ENCODE measurements at places on chromosomes 2 and 18. TPM values are rescaled to one million over a fixed set of nuclear protein-coding genes. Genes with fewer than 3 reads are reported as not detected.

GRCh38 chr2:168114619-168115018 is 132.8 kb downstream of the STK39 start:
- H3K4me1 ChIP-seq, result no peaks in the 10 kb centered on the region
- DNase-seq, result no peak
- no peaks in the 10 kb centered on the region for H3K27me3 ChIP-seq

DNA sequence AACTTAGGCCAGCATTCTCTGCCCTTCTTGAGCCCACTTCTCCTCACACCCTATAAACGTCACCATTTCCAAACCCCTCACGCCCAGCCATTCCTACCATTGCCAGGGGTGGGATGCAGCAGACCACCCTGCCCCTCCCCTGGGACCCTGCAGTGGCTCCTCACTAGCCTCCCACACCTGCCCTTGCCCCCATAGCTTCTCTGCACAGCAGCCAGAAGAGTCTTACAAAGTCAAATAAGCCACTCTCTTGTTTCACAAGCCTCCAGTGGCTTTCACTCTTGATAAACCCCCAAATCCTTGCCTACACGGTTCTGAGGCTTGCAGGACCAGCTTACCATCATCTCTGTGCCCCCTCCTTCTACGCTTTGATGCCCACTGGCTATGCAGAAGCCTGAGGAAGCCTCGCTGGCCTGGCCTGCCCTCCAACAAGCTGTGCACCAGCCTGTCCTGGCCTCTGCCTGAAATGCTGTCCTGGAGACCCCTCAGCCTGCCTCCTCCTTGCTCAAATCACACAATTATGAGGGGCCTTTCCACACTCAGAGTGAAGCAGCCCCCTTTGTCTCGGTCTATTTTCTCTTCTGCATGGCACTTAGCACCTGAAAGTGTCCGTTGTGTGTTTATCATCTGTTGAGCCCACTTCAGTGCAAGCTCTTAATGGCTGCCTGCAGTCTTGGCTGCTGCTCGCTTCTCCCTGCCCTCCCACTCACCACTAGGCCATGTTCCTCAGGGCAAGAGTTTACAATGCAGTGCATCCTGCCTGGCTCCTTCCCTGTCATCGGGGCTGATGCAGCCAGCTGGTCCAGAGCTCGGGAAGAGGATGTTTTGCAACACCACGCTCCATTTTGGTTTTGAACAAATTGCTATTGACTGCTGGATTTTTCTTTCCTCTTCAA is 82.6 kb upstream of the RGPD5 start:
- no peak overlapping the region for H3K27ac ChIP-seq
- H3K27me3 ChIP-seq, result no peaks in the 10 kb centered on the region
- DNase-seq, result no peak
- H3K4me3 ChIP-seq, result no peak overlapping the region
- H3K4me1 ChIP-seq, result no peaks in the 10 kb centered on the region
- no peaks in the 10 kb centered on the region for H3K36me3 ChIP-seq

DNA sequence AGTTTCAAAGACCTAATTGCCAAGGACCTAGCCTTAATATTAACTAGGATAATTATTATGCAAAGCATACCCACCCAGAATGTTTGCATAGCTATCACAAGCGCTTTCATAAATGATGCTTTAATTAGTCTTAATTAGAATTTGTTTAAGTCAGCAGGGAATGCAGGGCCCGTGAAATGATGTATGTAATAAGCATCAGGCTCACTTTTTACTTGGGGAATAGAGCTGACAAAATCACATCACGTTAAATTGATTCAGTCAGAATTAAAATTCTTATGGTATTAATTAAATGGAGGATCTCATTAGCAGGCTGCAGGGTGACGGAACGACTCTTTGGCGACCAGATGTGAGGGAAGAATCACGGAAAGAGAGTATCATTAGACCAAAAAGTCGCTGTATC is 264.5 kb downstream of the GPD2 start:
- no peak overlapping the region for H3K27ac ChIP-seq
- no peak for DNase-seq

DNA sequence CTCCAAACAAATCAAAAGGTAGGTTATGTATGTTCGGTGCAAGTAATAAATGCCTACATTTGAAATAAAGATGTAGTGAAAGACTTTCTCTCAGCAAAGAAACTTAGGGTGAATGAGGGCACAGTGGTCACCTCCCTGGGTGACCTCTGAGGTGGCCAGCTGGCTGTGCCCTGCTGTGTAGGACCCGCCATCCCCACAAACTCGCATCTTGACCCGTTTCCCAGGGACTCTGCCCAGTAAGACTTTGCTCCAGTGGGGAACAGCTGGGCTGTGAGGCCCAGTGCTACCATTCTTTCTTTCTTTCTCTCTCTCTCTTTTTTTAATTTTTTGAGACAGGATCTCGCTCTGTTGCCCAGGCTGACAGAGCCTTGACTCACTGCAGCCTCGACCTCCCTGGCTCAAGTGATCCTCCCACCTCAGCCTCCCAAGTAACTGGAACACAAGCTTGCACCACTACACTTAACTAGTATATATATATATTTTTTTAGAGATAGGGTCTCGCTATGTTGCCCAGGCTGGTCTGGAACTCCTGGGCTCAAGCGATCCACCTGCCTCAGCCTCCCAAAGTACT is 8.2 kb upstream of the GAREM2 start:
- no peak overlapping the region for H3K4me3 ChIP-seq
- H3K27ac ChIP-seq, result no peak overlapping the region
- peaks cover 17% of the 10 kb centered on the region for H3K27me3 ChIP-seq
- H3K4me1 ChIP-seq, result no peaks in the 10 kb centered on the region

DNA sequence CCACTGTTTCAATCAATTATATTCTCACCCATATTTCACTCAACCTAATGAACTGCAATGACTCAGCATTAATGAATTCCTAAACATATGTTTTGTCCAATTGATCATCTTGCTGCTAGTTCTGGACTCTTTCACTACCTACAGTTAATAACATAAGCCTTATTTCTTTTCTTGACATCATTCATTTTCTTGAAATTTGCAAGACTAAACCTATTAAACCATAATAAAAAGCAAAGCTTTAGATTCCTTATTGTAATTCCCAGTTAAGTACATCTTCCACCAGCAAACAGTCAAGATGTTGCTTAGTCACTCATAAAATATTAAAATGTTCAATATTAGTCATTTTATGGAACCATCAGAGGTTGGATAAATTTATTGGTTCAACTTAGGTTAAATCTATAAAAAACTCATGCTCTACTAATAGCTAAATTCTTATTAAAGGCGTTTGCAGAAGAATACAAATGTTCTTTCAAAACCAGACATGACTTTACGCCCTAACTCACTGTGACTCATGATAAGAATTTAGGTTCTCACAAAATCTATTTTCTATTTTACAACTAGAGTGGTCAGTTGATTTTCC is 599.4 kb downstream of the RNF144A start:
- peaks cover 35% of the 10 kb centered on the region for H3K36me3 ChIP-seq
- DNase-seq, result no peak
- peak overlapping the region; percentile 93 for H3K27ac ChIP-seq
- H3K4me1 ChIP-seq, result peaks cover 53% of the 10 kb centered on the region

- no peaks in the 10 kb centered on the region for H3K27me3 ChIP-seq
- peak; percentile 66 for DNase-seq
- no peaks in the 10 kb centered on the region for H3K36me3 ChIP-seq
- H3K4me3 ChIP-seq, result no peak overlapping the region
- H3K27ac ChIP-seq, result no peak overlapping the region
- H3K4me1 ChIP-seq, result peaks cover 5% of the 10 kb centered on the region
Measured at GRCh38 chr2:74250189-74250631, 51.8 kb downstream of the MTHFD2 start.

GRCh38 chr2:101803128-101803527 is 105.6 kb downstream of the MAP4K4 start:
- no peak for DNase-seq
- peaks cover 7% of the 10 kb centered on the region for H3K36me3 ChIP-seq
- H3K27me3 ChIP-seq, result no peaks in the 10 kb centered on the region
- H3K4me3 ChIP-seq, result no peak overlapping the region
- H3K27ac ChIP-seq, result no peak overlapping the region
- H3K4me1 ChIP-seq, result peaks cover 21% of the 10 kb centered on the region

Gene MYCN
- total RNA-seq, result not detected

DNA sequence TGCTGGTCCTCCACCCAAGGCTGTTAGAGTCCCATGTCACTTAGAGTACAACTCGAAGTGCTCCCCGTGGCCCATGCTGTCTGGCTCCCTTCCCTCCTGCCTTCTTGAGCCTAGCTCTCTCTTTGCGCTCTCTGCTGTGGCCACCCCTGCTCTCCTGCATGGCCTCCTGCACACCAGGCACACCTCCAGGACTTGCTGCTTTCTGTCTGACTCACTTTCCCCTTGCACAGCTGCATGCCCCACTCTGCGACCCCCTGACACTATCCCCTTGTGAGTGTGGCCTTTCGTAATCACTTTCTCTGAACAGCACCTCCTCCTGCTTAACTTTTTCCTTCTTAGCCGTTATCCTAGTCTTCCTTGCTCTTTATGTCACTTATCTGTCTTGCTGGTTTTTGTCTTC is 343.6 kb downstream of the TGIF1 start:
- no peaks in the 10 kb centered on the region for H3K4me1 ChIP-seq
- H3K36me3 ChIP-seq, result no peaks in the 10 kb centered on the region
- no peak for DNase-seq
- no peak overlapping the region for H3K27ac ChIP-seq
- H3K4me3 ChIP-seq, result no peak overlapping the region

Gene FMNL2
- total RNA-seq, result 0.56 TPM

GRCh38 chr18:9846162-9846925 is 39.4 kb upstream of the TXNDC2 start:
- H3K27ac ChIP-seq, result no peak overlapping the region
- no peaks in the 10 kb centered on the region for H3K36me3 ChIP-seq
- H3K27me3 ChIP-seq, result peaks cover 32% of the 10 kb centered on the region
- DNase-seq, result no peak

DNA sequence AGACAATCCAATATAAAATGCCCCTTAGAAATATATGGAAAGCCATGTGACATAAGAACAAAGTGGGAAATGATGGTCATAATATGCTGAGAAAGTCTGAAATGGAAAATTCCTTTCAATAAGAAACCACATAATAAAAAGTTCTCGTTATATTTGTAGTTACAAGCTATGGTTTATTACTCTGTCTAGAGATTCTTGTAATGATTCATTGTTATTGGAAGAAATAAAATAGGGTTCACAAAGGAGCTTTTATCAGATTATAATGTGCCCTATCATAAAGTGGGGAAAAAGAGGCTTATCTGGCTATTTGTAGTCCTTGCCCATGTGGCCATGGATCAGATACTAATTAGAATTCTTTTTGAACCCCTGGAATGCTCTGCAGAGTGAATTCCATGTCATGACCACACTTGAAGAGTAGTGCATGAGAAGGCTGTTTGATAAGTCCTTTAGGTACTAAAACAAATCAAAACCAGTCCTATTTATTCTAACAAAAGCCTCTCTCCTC is 420.7 kb upstream of the NRP2 start:
- DNase-seq, result no peak
- no peak overlapping the region for H3K27ac ChIP-seq
- no peak overlapping the region for H3K4me3 ChIP-seq
- H3K4me1 ChIP-seq, result no peaks in the 10 kb centered on the region
- H3K27me3 ChIP-seq, result peaks cover 4% of the 10 kb centered on the region

Gene DCDC2C
- total RNA-seq, result not detected

DNA sequence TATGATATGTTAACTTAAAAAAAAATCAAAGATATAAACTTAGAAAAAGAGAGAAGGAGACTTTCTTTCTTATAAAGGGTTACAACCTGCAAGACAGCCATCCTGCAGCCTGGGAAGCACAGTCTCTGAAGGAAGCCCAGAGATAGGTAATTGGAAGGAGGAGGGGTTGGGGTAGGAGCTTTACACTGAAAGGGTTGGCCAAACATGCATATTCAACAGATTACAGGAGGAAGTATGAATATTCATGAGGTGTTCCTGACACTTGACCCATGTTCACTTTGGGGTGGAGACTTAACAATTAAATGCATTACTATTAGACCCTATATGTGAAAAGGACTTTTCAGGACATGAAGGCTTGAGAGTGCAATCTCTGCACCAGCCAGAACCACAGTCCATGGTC is 71.7 kb upstream of the CDH2 start:
- H3K27me3 ChIP-seq, result no peaks in the 10 kb centered on the region
- DNase-seq, result no peak
- no peaks in the 10 kb centered on the region for H3K4me1 ChIP-seq
- no peak overlapping the region for H3K4me3 ChIP-seq
- no peaks in the 10 kb centered on the region for H3K36me3 ChIP-seq
- H3K27ac ChIP-seq, result no peak overlapping the region

Gene IL36G
- not detected for total RNA-seq

- no peak overlapping the region for H3K4me3 ChIP-seq
- no peaks in the 10 kb centered on the region for H3K27me3 ChIP-seq
- no peak for DNase-seq
- H3K36me3 ChIP-seq, result no peaks in the 10 kb centered on the region
Measured at GRCh38 chr2:179341152-179341866, 76.7 kb upstream of the SESTD1 start.

- H3K27me3 ChIP-seq, result no peaks in the 10 kb centered on the region
- H3K36me3 ChIP-seq, result no peaks in the 10 kb centered on the region
- no peak overlapping the region for H3K27ac ChIP-seq
- H3K4me3 ChIP-seq, result no peak overlapping the region
Measured at GRCh38 chr18:1014951-1015624, 110.4 kb downstream of the ADCYAP1 start.

Gene KIAA2012
- total RNA-seq, result 0.05 TPM

Gene CSRNP3
- total RNA-seq, result not detected

- no peak overlapping the region for H3K4me3 ChIP-seq
- no peak for DNase-seq
- H3K36me3 ChIP-seq, result no peaks in the 10 kb centered on the region
- peaks cover 19% of the 10 kb centered on the region for H3K27me3 ChIP-seq
- H3K4me1 ChIP-seq, result no peaks in the 10 kb centered on the region
Measured at GRCh38 chr2:120758181-120759144, 22.8 kb downstream of the GLI2 start.

Gene KIF1A
- total RNA-seq, result 4.6 TPM

- peaks cover 5% of the 10 kb centered on the region for H3K27me3 ChIP-seq
- DNase-seq, result no peak
- H3K27ac ChIP-seq, result no peak overlapping the region
- no peaks in the 10 kb centered on the region for H3K4me1 ChIP-seq
Measured at GRCh38 chr2:72003796-72004195, 143.9 kb downstream of the CYP26B1 start.

Gene PDE1A
- not detected for total RNA-seq

DNA sequence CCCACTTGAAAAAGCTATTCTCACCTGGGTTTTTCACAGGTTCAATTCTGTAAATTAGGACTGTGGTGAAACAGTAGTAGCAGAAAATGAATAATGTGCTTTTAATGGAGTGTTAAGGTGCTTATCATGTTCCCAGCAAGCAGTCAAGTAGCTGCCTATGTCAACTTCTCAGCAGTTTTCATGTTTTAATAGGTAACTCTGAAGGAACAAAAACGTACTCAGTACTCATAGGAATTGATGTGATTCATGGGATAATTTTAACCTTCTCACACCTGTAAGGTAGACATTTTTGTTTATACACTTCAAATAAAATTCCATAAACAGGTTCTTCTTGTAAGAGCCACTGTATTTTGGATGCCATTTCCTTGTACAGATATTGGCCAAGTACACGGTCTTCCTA is 801.6 kb downstream of the MBD2 start:
- H3K4me1 ChIP-seq, result no peaks in the 10 kb centered on the region
- no peak overlapping the region for H3K27ac ChIP-seq
- no peak for DNase-seq
- no peaks in the 10 kb centered on the region for H3K27me3 ChIP-seq

GRCh38 chr18:28357766-28358401 is 181.0 kb upstream of the CDH2 start:
- no peaks in the 10 kb centered on the region for H3K27me3 ChIP-seq
- H3K4me3 ChIP-seq, result no peak overlapping the region
- no peak for DNase-seq
- no peaks in the 10 kb centered on the region for H3K4me1 ChIP-seq
- H3K36me3 ChIP-seq, result no peaks in the 10 kb centered on the region

GRCh38 chr2:159736048-159736447 is 23.7 kb downstream of the MARCHF7 start:
- H3K36me3 ChIP-seq, result peaks cover 53% of the 10 kb centered on the region
- H3K27me3 ChIP-seq, result no peaks in the 10 kb centered on the region
- peak overlapping the region; percentile 11 for H3K27ac ChIP-seq
- DNase-seq, result no peak

Gene IL36RN
- not detected for total RNA-seq

Gene EFEMP1
- total RNA-seq, result not detected
